Progenitor cell of endocrine pancreas (in vitro differentiated cells): ENCODE measurements at places on chromosomes 3 and 15. TPM values are rescaled to one million over a fixed set of nuclear protein-coding genes. Genes with fewer than 3 reads are reported as not detected.
A peak's percentile ranks its signal among the peaks of the same experiment; 100 is the strongest.

The ANAPC13 gene
- 63.9 and 67.0 TPM in 2 replicates for total RNA-seq

- no peak for DNase-seq
These were observed 243.3 kb downstream of the FAM43A start for GRCh38 chr3:194928831-194929577.

- no peak for DNase-seq
These were observed 74.8 kb upstream of the PRR23C start for GRCh38 chr3:139119331-139120025.

DNA sequence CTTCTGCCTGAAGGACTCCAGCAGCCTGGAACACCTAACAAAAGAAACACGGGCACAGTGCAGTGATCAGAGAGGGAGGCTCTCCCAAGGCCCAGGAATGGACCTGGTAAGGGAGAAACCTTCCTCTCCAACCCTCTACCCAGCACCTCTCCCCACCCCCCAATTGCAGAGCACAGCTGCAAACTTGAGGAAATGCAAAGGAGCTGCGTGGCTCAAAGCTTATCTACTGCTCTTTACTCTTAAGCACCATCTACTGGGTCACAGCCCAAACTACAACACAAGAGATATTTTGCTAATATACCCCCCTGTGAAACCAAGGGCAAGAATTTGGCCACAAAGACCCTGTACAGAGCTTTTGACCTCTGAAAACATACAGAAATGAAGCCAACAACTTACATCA, 328.3 kb downstream of the OXSM start:
- no peak for DNase-seq

The NTRK3 gene
- total RNA-seq, result not detected in 2 replicates

- no peak for DNase-seq
These were observed 557.6 kb upstream of the ADAMTS9 start for GRCh38 chr3:65245133-65246063.

- DNase-seq, result no peak
These were observed 107.9 kb upstream of the GBE1 start for GRCh38 chr3:81869382-81869781.

DNA sequence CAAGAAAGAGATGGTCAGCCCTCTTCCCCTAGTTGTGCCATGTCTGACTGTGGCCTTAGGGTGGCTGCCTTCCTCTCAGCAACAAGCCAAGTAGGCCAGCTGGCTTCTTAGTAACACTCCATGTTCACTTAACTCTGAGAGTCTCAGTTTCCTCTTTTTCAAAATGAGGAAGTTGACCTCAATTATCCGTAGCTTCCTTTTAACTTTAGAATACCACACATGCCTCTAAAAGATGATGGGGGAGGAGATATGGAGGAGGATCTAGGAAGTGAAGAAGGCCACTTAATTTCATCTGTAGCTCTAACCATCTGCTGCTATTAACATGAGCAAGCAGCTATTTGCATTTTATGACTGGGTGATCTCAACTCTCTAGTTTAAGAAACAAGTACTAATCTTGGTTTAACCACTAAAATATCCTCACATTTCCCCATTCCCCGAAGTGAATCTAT, 32.9 kb downstream of the CD200R1L start:
- no peak for DNase-seq

DNA sequence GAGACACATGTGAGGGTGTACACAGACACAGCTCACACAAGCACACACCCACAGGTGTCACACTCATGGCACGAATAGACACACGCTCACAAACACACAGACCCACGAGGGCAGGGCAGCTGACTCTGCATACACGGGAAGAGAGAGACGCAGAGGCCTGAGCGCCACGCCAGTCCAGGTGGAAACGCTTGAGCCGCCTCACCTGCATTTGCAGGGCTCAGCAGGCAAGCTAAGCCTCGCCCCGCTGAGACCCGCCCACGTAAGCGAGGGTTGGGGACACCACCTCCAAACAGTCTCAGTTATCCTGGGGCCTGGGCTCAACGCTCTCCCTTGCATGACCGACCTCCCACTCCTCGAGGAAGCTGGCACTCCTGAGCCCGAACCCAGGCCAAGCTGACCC, 73.2 kb downstream of the TLE3 start:
- no peak for DNase-seq

The ECE2 gene
- not detected in 2 replicates for total RNA-seq

- DNase-seq, result no peak
These were observed 130.4 kb downstream of the FRMD5 start for GRCh38 chr15:44064706-44065105.

The KCNH8 gene
- 9.8 and 10.0 TPM in 2 replicates for total RNA-seq

- no peak for DNase-seq
These were observed 13.2 kb upstream of the GNB4 start for GRCh38 chr3:179464323-179465092.

- DNase-seq, result peak; percentile 45
These were observed 13.2 kb upstream of the SHF start for GRCh38 chr15:45200799-45201556.

The CHST13 gene
- 0.36 and 0.71 TPM in 2 replicates for total RNA-seq

DNA sequence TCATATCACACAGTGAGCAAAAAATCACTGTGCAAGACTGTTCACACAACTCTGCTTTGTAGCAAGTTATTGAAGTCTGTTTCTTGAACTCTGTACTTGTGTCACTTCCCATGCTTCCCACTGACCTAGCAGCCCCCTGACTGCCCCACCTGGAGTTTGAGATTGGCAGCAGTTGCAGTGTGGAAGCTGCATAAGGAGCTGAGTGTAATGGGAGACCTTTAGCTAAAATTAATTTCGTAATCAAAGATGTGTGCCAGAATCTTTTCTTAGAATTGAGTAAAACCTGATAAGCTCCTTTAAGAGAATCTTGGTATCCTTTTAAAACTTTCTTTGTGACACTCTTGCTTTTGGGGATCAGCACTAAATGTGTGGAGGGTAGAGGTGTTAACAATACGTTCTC, 42.8 kb downstream of the NKIRAS1 start:
- DNase-seq, result no peak
